ENCODE measurements at places on chromosomes 3 and 15. TPM values are rescaled to one million over a fixed set of nuclear protein-coding genes. Genes with fewer than 3 reads are reported as not detected.

Gene CFAP100
- not detected for total RNA-seq

Gene ACP3
- 8.3 TPM for total RNA-seq

Gene NEK10
- 40.5 TPM for total RNA-seq

Gene PIERCE2
- not detected for total RNA-seq

Data from tongue (tissue), 3 donors.